Mesothelial cell of epicardium (in vitro differentiated cells): ENCODE measurements at places on chromosomes 3 and 15.

DNA sequence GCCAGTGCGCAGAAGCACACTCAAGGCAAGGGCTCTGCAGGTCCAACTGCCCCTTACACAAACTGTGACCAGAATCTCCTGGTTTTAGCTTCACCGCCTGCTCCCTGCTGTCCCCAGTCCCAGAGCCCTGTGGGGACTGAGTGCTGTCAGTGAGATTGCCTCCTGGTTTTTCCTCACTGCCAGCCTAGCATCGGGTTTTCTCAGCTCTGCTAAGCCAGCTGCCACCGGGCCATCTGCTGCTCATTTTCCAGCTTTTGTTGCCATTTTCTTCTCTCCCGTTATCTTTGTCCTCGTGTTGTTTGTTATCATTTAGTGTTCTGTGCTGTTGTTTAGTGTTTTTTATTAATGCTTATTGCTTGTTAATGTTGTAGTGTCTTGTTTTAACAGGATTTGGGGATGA is 79.5 kb upstream of the BLM start:
- no peak for DNase-seq

GRCh38 chr3:72429589-72430353 is 418.5 kb downstream of the SHQ1 start:
- no peak for DNase-seq

GRCh38 chr3:120567370-120568201 is 28.6 kb upstream of the NDUFB4 start:
- DNase-seq: no peak

DNA sequence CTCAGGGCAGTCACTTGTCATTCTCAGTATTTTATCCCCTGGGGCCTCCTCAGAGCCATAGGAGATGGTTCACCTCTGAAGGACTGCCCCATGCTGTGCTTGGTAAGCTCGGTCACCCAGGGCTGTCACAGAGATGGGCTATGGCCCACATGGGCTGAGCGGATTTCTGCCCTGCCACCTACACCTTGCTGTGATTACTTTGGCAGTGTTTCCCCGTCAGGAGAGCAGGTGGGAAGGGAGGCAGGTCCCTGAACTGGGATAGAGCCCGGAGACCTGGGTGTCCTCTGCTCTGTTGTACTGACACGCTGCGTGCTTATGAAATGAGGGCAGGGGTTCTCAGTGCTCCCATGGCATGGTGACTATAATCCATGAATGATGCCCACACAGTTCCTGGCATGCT is 48.9 kb downstream of the APBA2 start:
- DNase-seq: no peak

DNA sequence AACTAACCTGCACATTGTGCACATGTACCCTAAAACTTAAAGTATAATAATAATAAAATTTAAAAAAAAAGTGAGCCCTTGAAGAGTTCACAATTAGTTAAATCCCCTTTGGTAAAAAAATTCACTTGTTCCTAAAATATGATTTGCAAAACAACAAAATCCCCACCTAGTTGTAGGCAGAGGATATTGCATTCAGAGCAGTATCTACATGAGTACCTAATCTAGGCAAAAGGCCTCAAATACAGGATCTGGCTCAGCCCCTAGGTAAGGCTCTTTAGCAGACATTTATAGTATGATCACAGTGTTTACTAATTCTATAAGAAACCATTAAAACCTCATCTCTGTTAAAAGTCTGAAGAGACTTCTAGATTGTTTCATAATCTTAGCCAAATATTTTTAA is 89.3 kb upstream of the CCDC80 start:
- DNase-seq: no peak
